ENCODE measurements at places on chromosomes 7 and 10.

DNA sequence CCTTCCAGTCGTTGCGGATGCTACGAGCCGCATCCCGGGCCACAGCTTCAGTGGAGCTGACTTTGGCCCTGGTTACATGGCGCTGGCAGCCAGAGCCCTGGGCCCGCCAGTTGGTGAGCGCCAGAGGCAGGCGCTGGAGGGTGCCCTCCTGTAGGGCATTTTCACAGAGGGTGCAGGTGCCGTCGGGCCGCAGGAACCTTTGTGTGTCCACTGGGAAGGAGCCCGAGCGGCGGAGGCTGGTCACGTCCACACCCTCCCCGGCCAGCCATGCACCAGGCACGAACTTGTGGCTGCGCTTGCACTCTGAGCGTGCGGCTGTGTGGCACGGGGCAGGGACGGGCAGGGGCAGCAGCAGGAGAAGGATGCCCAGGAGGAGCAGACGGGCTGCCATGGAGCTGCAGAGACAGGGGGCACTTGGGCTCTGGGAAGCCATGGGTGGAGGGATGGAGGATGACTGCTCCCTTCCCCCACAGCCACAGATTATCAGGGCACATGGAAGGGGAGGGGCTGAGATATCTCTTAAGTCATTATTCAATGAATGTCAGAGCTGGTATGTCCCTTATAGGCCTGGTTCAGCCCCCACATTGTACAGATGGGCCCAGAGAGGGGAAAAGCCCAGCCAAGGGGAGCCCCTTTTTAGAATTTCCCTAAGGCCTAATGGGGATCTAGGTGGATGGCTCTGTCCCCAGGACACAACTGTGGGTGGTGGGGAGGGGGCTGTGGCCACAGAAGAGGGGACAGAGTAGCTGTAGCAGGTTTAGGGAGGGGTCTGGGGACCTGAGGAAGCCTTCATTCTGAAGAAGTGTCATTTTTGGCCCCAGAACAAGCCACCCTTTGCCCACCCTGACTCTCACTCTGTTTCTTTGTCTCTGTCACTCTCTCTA, 1.8 kb downstream of the PRF1 start:
- no peak for DNase-seq

- DNase-seq: no peak
Observed at GRCh38 chr10:31645786-31646185, 282.8 kb downstream of the ARHGAP12 start.

GRCh38 chr7:149093228-149093627, 2.7 kb upstream of the ZNF786 start:
- DNase-seq: no peak

- no peak for DNase-seq
Observed at GRCh38 chr10:48896756-48897440, 42.7 kb downstream of the LRRC18 start.

- no peak for DNase-seq
Observed at GRCh38 chr7:92681633-92682032, 91.4 kb upstream of the FAM133B start.

DNA sequence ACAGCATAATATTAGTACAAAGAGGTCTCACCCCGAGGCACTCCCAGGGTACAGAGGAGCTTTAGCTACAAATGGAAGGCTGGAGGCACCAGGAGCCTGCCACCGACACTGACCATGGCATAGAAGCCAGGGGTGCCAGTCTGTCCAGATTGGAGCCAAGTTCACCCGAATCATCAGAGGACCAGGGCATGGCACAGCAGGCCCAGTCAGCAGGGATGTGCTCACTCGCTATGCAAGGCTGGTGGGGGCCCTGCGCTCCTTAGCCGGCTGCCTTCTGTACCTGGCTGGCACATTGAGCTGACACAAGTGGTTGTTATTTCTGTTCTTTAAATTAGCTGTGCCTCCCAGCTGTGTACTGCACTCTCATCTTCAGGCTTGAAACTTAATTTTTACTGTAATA, 149.3 kb downstream of the TCERG1L start:
- no peak for DNase-seq

GRCh38 chr7:127976056-127976737, 55.0 kb downstream of the LRRC4 start:
- no peak for DNase-seq

GRCh38 chr7:16397501-16398145, 23.7 kb downstream of the CRPPA start:
- no peak for DNase-seq

DNA sequence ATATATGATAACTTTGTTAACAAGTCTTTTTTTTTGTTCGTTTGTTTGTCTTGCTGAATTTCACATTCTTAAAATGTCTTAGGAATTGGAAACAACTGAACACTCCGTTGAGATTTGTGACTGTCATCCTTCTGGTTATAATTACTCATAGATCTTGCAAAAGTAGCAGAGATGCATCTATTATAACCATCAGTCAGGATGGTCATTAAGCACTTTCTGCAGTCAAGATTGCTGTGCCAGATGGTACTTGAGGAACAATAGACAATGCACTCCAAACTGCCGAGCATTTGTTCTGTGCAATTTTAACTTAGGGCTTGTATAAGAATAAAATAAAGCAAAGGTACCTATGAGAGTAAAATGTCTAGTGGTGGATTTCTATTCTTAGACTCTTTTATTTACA, 710.1 kb upstream of the KCND2 start:
- DNase-seq: no peak

GRCh38 chr7:16004702-16005101, 318.2 kb upstream of the MEOX2 start:
- DNase-seq: no peak

GRCh38 chr10:57341294-57341693, 926.4 kb downstream of the IPMK start:
- no peak for DNase-seq

DNA sequence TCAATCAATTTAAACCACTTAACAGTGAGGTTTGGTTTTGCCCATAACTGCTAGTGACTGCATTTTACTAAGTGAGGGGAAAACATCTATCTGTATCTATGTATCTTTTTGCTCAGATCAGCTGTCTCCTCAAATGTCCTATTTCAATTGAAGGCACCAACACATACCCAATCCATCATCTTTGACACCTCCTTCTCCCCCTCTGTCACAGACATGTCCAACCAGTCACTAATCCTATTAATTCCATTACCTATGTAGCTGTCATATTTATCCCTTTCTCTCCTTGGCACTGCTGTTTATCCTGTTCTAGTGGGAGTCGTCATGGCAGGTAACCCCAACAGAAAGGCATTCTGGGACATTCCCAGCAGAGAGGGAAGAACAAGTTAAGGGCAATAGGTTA, 975.2 kb upstream of the AUTS2 start:
- DNase-seq: no peak

DNA sequence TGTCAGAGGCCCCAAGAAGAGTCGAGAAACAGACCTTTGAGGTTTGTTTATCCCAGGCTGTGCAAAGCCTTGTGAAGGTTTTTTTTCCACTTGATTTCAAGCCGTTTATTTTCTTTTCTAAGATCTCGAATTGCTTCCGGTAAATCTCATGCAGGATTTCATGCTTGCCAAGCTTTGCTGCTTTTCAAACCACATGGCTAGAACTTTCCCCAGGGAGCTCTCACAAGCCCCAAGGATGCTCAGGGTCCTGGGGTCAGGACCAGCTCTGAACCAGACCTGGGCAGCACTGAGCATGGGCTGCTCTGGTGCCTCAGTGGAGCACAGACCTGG, 48.0 kb upstream of the AQP1 start:
- DNase-seq: no peak
